ENCODE measurements at places on chromosomes 12 and 14.
A peak's percentile ranks its signal among the peaks of the same experiment; 100 is the strongest.

- no peak for DNase-seq
Measured at GRCh38 chr14:101821528-101821927, 60.0 kb downstream of the PPP2R5C start.

DNA sequence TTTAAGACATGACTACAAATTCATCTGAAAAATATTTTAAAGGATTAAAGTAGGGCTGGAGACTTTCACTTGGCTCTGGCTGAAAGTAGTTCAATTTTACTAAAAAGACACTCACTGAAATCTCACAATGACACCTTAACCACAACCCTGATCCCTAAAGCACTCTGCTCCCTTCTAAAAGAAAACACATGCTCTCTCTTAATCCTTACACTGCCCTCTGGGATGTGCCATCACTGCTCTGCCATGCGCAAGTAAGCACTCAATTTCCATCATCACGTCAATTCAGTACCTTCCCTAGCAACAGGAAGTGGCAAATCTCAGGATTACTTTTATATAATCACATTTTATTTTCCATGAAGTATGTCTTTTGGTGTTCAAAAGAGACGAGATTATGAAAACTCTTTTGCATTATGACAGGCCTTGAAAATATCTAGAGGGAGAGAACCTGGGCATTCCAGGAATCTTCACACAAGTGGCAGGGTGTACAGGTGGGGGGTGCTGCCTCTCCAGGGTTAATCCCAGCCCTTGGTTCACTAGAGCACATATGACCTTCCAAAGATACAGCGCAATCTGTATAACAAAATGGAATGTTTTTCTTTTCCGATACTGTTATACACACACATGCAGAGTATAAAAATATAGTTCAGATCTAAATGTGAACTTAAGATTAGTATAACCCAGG is 7.3 kb downstream of the ATG14 start:
- DNase-seq, result no peak

DNA sequence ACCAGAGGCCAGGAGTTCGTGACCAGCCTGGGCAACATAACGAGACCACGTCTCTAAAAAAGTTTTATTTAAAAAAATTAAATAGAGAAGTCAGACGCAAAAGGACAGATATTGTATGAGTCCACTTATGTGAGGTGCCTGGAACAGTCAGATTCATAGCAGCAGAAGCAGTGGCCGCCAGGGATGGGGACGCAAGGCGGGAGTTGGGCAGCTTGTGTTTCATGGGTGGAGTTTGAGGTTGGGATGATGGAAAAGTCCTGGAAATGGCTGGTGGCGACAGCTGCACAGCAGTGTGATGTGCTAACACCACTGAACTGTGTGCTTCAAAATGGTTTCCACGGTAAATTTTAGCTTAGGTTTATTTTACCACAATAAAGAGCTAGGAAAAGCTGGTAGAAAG is 57.6 kb upstream of the DDX11 start:
- no peak for DNase-seq

- DNase-seq, result no peak
Measured at GRCh38 chr14:92502541-92503286, 10.9 kb upstream of the RIN3 start.

DNA sequence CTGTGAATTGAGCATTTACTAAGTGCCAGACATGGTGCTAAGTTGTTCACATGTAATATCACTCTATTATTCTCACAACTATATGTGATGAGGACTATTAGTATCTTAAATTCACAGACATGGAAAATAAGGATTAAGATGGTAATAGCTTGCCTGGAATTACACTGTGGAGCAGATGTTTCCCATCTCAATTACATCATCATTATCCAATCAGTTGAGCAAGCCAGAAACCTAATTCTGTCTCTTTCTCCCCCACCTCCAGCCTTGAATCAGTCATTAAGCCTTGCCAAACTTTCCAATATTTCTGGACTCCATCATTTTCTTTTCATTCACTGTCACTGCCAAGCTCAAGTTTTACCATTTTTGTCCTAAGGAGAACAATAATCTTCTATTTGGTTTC is 287.8 kb upstream of the KITLG start:
- DNase-seq, result no peak

GRCh38 chr14:103520657-103521437 is 1.8 kb downstream of the CKB start:
- DNase-seq, result peak; percentile 85

DNA sequence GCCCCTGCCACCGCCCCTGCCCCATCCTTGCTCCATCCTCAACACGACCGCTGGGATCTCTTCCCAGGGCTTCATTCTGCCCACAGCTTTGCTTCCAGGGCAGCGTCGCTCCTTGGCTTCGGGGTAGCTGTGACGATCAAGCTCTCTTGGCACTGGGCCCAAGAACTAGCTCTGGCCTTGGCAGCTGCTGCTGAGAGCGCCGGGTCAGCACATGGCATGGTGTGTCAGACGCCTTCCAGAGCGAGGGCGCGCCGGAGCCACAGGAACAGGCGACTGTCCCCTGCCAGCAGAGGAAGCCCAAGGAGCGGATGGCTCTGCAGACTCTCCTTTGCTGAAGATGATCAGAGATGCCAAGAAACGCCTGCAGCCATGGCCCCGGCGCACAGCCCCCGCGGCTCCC is 15.9 kb downstream of the RAB35 start:
- DNase-seq, result no peak

GRCh38 chr14:54312166-54312801 is 84.5 kb upstream of the CDKN3 start:
- no peak for DNase-seq

DNA sequence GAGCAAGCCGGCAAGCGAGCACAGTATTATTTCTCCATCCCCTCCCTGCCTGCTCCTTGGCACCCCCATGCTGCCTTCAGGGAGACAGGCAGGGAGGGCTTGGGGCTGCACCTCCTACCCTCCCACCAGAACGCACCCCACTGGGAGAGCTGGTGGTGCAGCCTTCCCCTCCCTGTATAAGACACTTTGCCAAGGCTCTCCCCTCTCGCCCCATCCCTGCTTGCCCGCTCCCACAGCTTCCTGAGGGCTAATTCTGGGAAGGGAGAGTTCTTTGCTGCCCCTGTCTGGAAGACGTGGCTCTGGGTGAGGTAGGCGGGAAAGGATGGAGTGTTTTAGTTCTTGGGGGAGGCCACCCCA is 3.9 kb upstream of the NXPH4 start:
- DNase-seq, result no peak

GRCh38 chr12:55929306-55929791 is 1.6 kb upstream of the DGKA start:
- peak; percentile 32 for DNase-seq

DNA sequence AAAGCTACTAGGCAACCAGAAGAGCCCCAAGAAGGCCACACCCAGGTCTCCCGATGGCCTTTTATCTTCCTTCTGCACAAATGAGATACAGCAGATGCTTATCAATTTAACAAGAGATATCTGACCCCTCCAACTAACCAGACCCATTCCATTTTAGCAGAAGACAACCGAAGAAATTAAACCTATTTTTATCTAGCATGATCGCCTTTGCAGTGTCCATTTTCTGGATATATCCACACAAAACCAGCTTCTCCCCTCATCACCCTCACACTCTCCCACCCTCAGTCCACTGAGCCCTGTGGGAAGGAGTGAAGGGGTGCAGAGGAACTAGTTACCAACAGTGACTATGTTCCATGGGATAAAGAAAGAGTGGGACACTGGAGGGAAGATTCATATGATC is 20.9 kb upstream of the DHRS4 start:
- DNase-seq, result no peak

DNA sequence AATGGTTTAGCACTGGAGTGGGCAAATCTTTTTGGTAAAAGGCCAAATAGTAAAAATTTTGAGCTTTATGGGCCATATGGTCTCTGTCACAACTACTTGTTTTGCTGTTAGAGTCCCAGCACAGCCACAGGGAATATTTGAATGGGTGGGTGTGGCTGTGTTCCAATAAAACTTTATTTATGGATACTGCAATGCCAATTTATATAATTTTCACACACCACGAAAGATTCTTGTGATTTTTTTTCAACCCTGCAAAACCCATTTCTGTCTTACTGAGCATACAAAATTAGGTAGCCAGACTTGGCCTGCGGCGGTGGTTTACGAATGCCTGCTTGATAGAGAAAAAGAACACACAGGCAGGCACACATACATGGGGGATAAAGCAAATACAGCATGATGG is 28.3 kb downstream of the TMEM120B start:
- DNase-seq, result no peak

DNA sequence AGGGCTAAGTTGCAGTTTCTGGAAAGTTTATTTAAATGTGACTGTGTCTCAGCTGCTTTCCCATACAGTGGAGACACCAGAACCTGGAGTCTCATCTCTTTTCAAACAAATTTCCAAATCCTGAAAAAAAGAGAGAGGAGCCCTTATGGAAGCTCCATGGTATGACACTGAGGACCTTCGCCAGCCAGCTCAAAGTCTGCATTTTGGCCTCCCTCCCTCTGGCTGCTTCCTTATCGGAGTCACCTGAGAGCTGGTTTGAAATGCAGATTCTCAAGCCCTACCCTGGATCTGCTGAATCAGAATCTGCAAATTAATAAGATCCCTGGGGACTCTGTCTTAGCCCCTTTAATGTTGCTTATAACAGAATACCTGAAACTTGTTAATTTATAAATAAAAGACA is 21.7 kb upstream of the JDP2 start:
- no peak for DNase-seq

DNA sequence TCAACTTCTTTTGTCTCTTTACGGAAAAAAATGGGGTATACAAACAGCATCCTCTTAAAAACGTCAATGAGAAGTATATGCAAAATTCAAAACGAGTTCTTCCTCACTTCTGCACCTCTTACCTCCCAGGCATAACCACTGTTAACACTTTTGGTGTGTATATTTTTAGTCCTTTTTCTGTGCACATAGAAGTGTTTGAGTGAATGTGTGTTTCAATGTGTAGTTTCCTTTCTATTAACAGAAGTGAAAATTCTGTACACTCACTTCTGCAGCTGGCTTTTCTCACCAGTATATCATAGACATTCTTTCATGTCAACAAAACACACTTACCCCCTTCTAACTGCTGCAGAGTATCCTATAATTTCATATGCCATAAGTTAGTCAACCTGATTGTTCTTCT is 5.4 kb downstream of the UBR7 start:
- no peak for DNase-seq

DNA sequence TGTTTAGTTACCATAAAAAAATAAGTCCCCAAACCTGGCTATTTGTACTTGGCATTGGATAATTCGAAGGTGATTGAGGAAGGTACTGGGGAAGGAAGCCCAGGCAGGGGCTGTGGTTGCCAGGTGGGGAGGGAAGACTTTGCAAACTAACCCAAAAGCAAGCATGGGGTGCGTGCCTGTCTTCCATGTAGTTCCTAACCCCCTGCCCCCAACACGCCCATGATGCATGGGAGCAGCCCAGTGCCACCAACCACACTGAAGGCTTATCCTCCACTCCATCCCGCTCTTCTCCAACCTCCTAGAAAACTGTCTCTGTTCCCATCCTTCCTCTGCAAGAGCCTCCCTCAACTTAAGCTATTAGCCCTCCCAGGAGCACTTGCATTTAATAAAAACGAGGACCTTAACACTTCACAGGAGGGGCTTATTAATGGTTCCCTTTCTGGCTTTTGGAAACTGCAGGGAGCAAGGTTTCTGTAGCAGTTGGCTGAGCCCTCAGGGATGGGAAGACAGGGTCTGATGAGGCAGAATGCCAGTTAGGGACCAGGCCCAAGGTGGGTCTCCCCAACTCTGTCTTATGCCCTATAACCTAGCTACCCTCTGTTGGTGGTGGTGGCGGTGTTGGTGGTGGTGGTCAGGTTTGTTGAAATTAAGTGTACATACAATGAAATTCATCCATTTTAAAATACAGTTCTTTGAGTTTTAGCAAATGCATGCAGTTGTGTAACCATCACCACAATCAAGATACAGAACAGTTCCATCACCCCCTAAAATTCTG is 96.0 kb downstream of the ZFP36L1 start:
- no peak for DNase-seq

- no peak for DNase-seq
Measured at GRCh38 chr14:94098326-94098992, 12.1 kb upstream of the IFI27 start.

DNA sequence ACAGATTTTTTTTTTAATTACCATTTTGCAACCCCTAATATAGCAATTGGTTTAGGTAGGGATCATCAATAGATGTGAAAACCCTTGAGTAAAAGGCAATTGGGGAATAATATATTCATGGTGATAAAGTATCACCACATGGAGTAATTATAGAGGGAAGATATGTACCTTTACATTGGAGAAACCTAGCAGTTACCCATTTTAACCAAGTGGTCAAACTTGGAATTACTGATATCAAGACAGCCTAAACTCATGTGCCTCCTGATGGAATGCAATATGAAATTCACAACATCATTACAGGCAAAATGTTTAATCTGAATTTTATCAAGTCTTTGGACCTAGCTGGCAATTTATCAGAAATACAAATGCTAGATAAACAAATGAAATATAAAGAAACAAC is 6.7 kb upstream of the SLC10A1 start:
- DNase-seq, result no peak

DNA sequence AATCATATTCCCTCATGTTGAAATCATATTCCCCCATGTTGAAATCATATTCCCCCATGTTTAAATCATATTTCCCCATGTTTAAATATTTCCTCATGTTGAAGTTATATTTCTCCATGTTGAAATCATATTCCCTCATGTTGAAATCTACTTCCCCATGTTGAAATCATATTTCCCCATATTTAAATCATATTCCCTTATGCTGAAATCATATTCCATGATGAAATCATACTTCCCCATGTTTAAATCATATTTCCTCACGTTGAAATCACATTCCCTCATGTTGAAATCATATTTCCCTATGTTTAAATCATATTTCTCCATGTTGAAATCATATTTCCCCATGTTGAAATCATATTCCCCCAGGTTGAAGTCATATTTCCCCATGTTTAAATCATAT is 34.6 kb upstream of the ADGRD1 start:
- DNase-seq, result no peak

DNA sequence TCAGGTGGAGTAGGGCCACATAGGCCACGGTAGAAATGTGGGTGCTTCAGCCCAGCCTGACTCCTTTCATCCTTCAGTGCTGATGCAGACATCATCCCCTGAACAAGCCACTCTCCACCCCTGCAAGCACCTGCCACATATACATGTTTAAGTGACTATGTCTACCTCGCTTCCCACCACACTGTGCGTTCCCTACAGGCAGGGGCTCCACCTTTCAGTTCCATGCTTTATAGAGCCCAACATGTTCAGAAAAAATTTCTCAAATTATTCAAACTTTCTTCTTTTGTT is 11.6 kb downstream of the SLC7A7 start:
- no peak for DNase-seq

GRCh38 chr14:19823178-19823577 is 19.6 kb downstream of the OR4N2 start:
- DNase-seq, result no peak
